Pons (tissue), 1 donor: ENCODE measurements at places on chromosomes 2 and 18.

- DNase-seq: no peak
Observed at GRCh38 chr2:240358821-240359397, 76.6 kb upstream of the GPC1 start.

GRCh38 chr18:51260118-51260517 is 62.6 kb upstream of the MEX3C start:
- no peak for DNase-seq

GRCh38 chr2:45734952-45735351 is 83.5 kb downstream of the PRKCE start:
- DNase-seq: no peak

GRCh38 chr18:7886436-7886835 is 319.3 kb downstream of the PTPRM start:
- DNase-seq: no peak

DNA sequence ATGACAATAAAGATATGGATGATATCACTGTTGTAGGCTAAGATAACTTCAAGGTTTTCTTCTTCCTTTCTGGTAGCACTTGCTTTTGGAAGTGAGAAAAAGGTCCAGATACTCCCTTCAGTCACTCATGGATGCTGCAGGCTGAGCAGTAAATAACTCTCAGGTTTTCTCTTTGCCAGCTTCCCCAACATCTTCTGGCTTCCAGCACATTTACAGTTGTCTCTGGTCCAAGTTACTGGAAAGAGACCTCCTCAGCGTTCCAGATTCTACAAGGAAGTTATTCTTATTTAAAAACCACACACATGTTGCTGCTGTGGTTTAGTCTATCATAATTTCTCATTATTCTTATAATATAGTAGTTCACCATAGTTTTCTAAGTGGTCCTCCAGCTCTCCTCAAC is 383.4 kb downstream of the PLCL1 start:
- DNase-seq: no peak

GRCh38 chr2:53969968-53970723 is 647 bp downstream of the PSME4 start:
- DNase-seq: peak; percentile 52

GRCh38 chr2:2187196-2187595 is 143.9 kb downstream of the MYT1L start:
- no peak for DNase-seq

DNA sequence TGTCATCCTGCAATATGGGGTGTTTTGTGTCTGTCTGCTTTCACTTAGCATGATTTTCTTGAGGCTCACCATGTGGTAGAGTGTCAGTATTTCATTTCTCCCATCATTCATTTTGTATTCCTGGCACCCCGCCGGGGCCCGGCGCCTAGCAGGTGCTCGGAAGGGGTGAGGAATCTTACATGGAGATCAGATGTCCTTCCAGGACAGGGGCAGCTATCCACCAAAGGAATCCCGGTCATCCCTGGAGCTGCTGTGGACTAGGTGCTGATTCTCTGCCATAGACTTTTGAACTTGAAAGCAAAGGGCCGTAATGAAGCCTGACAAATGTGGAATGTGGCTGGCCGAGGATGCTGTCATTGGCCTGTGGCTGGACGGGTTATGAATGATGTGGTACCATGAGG is 2.4 kb downstream of the PRELID3A start:
- no peak for DNase-seq

DNA sequence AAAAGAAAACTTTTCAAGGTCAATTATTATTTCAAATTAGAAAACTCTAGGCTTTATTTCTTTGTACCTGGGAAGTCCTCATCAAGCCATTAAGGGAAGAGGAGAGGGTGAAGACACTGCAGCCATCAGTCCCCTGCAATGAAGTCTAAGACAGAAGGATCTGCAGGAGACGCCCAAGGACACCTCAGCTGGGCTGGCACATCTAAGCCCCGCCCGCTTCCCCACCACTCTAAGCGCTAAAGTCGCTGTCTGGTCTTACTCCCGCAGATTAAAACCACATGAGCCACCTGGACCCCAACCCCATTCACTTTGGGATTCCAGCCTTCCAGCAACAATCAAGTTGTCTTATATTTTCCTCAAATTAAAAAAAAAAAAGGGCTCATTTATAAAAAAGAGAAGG is 104.4 kb downstream of the AFF3 start:
- DNase-seq: no peak

GRCh38 chr2:72920318-72921087 is 3.2 kb downstream of the EMX1 start:
- no peak for DNase-seq

- no peak for DNase-seq
Observed at GRCh38 chr2:191262436-191262835, 17.2 kb downstream of the MYO1B start.

- no peak for DNase-seq
Observed at GRCh38 chr2:221792971-221793521, 220.9 kb upstream of the EPHA4 start.

DNA sequence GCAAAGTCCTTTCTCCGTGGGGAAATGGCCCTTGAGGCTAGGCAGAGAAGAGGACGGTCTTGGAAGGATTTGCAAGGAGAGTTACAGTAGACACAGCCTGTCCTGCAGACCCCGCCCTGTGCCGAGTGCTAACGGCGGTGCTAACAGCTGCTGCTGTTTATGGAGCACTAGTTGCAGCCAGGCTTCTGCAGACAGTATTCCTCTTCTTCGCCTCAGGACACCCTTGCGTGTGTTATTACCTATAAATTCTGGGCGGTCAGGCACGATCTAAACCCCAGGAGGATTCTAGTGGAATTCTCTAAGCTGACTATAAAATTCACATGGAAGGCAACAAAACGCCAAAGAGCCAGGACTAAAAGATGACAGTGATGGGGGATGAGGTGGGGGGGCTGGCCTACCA is 139.8 kb downstream of the GLI2 start:
- no peak for DNase-seq
